ENCODE measurements at places on chromosomes 1 and 21.

GRCh38 chr1:76371941-76372340 is 297.4 kb downstream of the ST6GALNAC3 start:
- DNase-seq, result no peak

DNA sequence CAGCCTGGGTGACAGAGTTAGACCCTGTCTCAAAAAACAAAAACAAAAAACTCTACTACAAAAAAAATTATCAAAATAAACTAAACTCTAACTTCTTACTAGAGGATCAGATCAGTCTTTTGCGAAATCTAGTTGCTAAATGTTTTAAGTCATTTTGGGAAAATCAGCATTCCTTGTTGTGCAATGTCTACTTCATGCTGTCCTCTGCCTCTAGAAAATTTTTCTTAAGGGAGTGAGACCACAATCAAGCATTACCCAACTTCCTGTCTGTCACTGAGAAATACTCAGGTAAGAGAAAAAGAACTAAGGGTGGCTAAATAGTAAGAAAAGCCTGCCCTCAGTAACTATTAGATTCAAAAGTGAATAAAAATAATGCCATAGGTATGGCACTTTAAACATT is 67.2 kb upstream of the FOXD3 start:
- no peak for DNase-seq

DNA sequence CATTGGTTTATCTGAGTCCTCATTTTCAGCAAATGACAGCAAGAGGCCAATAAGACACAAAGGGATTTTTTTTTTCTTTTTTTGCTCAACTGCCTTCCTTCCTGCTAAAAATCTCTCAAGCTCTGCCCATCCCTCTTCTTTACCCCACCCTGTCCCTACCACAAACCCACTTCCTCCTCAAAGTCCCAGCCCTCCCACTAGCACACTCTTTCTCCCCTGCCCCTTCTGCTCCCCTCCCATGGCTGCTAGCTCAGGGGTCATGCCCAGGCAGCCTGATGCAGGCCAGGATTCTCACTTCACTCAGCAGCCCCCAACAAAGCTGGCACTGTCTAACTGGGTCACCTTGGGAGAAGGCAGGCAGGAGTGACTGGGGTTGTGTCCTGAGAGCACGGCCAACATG is 28.8 kb upstream of the PPP2R5A start:
- DNase-seq, result no peak

GRCh38 chr1:203197625-203198024 is 11.1 kb upstream of the CHI3L1 start:
- no peak for DNase-seq

DNA sequence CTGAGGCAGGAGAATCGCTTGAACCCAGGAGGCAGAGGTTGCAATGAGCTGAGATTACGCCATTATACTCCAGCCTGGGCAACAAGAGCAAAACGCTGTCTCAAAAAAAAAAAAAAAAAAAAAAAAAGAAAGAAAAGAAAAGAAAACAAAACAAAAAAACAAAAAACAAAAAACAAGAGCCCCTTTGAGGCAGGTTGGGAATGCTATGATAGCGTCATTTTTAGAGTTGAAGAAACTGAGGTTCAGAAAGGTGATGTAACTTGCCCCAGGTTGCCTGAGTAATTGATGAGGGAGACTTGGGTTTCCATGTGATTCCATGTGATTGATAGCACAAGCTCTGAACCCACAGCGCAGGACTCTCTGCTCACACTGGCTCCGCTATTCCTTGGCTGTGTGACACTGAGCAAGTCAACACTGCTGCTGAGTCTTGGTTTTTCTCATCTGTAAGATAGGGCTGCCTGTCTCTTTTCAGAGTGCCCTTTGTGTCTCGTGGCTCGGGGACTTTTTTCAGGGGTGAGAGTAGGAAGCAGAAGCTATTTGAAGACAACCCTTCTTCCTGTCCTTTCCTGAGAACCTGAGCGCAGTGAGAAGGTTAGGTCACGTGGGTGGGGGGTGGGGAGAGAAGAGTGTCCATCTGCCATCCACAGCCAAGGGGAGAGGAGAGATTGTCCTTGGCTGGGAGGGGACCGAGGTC is 2.5 kb downstream of the CNR2 start:
- no peak for DNase-seq

DNA sequence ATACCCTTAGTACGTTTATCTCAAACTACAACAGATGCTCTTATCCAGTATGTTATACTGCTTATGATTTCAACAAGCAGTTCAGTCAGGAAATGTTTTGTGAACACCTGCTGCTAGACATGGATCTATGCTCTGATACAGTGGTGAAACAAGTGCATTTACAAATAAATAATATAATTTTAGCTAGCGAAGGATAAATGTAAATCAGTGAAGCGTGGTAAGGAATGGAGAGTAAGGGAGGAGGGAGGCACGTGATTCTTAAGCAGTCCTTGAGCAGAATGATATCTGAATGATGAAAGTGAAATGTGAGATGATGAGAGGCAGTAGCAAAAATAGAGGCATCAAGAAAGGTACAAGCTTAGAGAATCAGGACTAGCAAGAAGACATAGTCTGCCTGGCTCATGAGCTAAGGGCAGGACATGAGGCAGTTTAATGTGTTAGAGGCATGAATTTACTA is 6.3 kb downstream of the TSNAX start:
- no peak for DNase-seq

- no peak for DNase-seq
These were observed 18.9 kb downstream of the KPNA6 start for GRCh38 chr1:32126770-32127169.

DNA sequence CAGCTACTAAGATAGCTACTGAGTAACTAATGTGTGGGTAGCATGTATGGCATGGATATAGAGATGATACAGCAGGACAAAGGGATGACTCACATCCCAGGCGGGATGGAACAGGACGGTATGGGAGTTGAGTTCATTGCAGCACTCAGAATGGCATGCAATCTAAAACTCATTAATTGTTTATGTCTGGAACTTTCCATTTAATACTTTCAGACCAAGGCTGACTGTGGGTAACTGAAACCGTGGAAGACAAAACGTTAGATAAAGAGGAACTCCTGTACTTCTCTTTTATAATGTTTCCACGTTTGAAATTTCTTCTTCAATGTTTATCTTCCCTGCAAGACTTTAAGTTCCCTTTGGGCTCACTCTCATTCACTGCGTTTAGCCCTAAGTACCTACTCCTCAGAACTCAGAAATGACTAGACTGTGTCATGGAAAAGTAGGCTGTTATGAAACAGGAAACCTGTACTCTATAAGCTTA is 151.9 kb downstream of the MAGI3 start:
- no peak for DNase-seq

DNA sequence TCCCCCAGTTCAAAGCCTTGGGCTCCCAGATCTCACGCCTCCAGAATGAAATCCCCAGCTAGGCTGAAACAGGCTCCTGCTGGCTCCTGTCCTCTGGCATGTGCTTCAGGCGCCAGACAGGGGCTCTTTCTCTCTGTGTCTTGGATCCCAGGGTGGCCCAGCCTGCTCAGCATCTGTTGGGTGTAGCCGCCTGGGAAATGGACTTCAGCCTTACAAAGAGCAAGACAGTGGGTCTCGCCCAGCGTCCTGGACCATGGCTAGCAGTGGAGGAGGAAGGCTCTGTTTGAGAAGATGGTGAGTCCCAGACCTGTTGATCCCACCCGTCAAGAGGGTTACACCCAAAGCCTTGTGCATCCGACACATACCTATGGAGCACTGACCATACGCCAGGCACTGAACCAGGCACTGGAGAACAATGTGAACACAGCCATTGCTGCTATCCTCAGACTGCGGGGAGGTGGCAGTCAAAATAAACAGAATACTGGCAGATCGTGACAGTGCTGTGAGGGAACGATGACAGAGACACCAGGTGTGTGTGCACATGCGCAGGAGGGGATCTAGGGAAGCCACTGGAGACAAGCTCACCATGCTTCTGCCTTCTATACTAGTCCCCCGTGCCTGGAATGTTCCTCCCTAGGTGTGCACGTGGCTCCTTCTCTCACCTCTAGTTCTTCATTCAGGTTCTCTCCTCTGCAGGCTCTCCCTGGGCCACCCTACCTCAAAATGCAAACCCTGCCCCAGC is 93.0 kb upstream of the GCLM start:
- no peak for DNase-seq

DNA sequence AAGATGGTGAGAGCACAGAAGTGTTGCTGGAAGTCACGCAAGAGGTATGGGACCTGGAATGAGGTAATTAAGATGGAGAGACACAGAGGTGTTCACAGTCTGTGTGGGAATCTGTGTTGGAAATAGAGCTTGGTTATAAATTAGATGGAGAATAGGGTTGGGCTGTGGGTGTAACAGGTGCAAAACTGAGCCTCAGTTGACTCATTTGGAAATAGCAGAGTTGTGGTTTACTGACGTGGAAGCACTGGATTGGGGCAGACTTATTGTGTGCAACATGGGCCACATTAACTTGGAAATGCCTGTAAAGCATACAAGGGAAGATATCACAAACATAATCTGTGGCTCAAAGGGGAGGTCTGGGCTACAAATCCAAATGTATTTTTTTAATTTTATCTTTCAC is 13.0 kb downstream of the CAMSAP2 start:
- DNase-seq, result no peak

- no peak for DNase-seq
These were observed 102.6 kb downstream of the KIAA0319L start for GRCh38 chr1:35454616-35455015.
